ENCODE measurements at places on chromosomes 6 and 20.
A peak's percentile ranks its signal among the peaks of the same experiment; 100 is the strongest.

DNA sequence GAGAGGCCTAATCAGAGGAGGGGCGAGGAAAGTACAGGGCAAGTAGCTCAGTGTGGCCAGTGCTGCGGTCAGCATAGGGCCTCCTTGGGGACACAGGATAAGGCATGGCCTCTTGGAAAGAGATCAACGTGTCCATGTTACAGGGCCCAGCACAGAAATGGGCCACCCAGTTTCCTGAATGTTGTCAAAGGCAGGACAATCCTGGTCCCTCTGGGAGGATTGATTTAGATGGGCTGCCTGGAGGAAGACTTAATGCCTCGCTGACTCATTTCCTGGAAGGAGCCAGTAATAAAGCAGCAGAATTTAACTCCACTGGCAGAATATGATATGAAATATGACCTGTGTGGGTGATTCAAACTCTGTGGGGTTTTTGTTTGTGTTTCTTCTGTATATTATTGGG is 16.6 kb downstream of the DDO start:
- DNase-seq = no peak

DNA sequence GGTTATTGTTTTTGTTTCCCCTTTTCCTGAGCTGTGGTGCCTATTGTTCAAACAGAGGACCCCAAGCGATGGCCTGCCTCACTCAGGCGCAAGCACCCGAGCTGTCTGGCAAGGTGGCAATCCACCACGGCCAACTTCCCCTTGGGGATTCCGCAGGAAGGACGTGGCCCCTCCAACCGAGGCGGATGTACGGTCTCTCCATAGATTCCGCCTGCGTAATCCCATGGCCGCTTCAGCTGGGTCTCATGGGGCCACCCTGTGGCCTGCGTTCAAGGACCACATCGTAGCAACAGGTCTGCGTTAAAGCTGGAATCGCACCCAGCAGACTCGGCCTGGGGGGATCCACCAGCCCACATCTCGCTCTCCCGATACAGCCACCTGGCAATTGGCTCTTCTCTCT is 79.9 kb downstream of the CEBPB start:
- peak; percentile 59 for DNase-seq

GRCh38 chr6:28896505-28897368 is 27.0 kb downstream of the TRIM27 start:
- peak; percentile 56 for DNase-seq

DNA sequence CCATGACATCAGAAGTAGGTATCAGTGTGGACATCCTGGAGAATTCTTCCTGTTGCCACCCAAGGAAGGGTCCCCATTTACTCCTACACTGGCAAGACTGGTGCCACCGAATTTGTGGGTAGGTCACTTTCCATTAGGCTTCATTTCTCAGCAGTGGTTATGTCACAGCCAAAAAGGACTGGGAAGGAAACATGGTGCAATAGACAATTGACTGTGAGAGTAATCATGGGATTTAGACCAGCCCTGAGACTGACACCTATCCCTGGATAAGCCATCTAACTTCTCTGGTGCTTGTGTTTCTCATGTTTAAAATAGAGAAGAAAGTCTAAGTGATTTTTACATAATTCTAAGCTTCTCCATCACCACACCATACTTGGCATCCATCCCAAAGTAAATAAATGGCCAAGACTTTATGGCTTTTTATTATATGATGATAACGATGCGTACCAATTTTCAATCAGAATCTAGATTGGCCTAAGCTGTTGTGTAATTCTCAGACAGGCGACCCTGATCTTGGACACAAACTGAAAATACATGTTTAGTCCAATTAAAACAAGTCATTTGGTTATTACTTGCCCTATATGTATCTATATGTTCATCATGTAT is 10.2 kb downstream of the SMPDL3A start:
- DNase-seq = no peak
